Stimulated activated CD4-positive, alpha-beta T cell treated with anti-CD3 and anti-CD28 coated beads, Interleukin-4, amount 100 ng/mL, for 1 hour (primary cell): ENCODE measurements at places on chromosomes 12 and 14.

DNA sequence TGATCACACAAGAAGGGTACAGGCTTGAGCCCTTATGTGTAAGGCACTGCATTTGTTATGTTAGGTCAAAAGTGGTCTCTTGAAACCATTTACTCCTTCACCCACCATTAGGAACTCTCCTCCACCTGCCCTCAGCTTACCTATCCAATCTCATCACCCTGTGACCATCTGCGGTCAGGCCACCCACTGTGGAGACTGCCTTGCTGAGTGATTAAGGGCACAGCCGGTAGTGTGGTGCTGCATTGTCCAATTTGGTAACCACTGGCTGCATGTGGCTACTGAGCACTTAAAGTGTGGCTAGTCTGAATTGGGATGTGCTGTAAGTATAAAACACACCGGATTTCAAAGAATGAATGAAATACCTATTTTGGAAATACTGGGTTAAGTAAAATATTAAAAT is 177.1 kb upstream of the PARP11 start:
- DNase-seq = no peak

DNA sequence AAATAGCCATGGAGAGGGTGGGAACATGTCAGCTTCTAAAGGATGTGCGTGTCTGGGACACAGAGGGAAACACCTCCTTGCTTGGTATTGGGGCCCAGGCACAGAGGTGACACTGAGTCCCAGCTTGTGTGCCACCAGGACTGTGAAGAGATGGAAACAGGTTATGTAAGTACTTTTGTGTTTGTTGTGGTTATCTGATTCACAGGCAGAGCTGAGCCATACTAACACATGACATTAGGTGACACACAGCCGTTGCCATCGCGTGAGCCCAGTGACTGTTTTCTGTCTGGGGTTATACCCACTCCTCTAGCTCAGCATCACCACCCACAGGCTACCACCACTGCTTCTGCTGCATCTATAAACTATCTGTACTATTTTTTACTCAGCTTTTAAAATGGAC is 12.1 kb upstream of the FLVCR2 start:
- peak; percentile 84 for DNase-seq

DNA sequence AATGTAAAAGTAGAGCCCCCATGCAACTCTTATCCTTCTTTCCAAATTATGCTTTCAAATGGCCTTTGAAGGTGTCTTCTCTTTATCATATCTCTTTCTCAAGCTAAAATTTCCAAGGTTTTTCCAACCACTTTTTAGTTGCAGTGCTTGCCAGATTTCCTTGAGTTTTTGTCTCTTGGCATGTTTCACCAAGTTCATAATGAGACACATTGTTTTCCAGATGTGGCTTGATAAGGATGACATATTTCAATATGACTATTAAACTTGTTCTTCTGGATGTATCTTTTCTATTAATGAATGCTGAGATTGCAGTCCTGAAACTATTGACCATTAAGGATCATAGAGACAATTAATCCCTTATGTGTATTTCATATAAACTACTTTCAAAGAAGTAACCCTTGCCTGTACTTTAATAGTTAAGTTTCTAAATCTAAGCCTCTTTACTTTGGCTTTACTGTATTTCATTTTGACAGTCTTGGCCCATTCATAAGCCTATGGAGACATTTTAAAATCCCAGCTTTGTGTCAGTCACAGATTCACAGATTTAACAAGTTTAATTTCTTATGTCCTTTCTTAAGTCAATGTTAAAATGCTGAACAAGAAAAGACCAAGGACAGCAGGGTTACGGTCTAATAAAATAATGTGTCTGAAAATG is 151.5 kb downstream of the LRFN5 start:
- DNase-seq = no peak

- no peak for DNase-seq
These were observed 14.1 kb downstream of the TNS2 start for GRCh38 chr12:53063708-53064612.

DNA sequence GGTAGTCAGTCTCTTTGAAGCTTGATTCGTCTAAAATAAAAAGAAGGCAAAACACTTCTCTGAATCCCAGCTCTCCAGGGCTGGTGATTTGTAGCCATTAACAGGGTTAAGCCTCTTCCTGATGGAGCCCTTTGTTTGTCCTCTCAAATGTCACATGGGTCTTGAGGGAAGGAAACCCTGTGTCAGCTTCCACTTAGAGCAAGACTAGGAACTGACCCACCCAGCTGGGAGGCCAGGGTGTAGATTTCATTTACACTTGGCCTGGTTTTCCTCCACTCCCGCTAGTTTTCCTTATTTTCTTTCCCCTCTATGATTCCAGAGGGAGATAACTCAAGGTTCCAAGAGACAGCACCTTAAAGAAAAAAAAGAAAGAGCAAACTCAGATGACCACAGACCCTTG is 230.5 kb upstream of the EGLN3 start:
- DNase-seq = no peak

DNA sequence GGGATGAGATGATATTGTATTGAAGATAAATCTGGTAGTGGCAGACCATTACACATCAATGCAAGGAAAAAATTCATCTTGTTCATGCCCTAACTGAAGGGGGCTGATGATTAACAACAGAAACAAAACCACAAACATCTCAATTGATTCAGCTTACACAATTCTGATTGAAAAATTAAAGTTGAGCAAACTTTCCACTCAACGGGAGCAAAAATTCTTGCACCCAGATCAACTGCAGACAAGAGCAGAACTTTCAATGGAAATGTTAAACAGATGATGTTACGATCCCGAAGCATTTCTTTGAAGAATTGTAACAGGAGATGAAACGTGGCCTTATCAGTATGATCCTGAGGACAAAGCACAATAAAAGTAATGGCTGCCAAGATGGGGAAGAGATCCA is 172.4 kb upstream of the SOX5 start:
- DNase-seq = no peak

DNA sequence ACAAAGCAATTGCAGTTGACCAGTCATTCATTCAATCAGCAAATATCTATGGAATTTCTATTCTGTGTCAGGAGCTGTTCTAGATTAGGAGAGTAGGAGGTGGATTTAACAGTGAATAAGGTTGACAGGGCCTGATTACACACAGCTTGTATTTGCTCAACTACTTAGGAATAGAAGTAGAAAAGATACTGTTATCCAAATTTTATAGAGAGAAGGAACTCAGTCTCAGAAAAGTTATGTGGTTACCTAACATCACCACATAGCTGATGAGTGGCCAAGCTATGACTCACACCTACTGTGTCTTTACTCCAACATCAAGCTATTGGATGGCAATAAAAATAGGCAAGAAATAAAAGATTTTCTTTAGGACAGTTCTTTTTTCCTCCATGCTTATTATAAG is 374.8 kb downstream of the RMST start:
- DNase-seq = no peak

DNA sequence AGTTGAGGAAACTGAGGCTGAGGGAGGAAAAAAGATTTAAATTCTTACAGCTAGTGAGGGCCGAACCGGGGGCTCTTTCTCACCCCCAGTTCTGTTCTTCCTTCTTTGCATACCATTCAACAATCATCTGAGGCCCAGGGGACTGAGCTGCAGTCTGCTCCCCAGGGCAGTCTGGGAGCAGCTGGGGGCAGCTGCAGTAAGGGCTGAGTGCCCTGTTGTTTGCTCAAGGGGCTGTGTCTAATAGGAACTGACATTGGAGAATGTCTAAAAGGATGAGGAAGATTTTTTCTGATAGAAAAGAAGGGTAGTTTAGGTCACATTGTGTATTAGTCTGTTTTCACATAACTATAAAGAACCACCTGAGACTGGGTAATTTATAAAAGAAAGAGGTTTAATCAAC is 42.2 kb downstream of the SLC17A8 start:
- no peak for DNase-seq

DNA sequence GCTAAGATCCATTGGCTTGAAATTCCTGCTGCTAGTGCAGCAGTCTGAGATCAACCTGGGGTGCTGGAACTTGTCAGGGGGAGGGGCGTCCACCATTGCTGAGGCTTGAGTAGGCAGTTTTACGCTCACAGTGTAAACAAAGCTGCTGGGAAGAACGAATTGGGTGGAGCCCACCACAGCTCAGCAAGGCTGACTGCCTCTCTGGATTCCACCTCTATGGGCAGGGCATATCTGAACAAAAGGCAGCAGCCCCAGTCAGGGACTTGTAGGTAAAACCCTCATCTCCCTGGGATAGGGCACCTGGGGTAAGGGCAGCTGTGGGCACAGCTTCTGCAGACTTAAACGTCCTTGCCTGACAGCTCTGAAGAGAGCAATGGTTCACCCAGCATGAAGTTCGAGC is 191.7 kb downstream of the ALG10B start:
- no peak for DNase-seq

DNA sequence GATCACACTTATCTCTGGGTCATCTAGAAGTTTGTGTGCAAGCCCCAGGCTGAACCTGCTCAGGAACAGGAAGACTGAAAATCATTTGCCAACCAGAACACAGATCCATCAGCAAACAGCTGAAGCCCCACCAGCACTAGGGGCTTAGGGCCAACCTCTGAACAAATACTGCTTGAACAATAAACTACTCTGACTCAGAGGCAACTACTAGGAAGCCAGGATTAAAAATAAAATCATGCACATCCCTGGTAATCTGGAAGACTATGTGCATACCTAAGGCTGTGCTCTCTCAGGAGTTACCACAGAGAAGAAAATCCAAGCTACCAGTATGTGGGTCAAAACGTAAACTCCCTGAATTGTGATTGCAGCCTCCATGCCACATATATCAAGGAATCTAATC is 15.9 kb downstream of the GALNT8 start:
- DNase-seq = no peak

GRCh38 chr14:24837280-24838046 is 203.5 kb upstream of the GZMB start:
- DNase-seq = no peak

DNA sequence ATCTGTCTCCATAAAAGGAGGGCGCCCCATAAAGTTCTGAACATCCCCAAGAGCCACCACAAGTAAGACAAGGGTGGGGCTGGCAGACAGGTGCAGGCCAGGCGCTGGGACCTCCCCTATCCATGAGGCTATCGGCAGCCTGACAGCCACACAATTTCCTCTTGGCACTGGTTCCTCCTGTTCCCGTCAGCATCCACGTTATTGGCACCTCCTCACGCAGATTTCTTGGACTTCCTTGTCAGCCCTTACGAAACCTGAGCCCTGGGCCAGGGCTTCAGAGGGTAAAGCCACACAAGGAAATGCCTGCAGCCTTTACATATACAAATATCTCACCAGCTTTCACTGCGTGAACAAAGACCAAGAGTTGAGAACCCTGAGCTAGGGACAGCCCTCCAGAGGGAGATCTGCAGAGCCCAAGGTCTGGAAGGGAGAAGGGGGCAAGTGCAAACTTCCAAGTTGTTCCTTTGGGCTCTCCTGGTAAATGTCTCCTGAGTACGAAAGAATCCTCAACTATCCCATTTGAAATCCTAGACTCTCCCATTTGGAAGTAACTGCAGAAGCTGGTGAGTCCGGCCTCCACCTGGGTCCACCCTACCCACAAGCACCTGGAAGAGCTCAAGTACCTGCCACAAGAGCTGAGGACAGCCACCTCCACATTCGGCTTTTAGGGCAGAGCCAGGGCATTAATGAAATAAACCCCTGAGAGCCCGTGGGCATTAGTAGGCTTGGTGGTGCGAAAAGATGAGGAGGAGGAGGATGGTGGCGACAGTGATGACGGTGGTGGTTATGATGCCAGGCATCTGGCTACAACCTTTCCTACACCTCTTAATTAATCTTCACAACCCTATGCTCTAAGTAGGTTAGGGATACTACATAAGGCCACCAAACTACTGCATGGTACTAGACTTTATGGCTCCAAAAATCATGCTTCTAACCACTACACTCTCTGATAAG is 5.5 kb upstream of the TC2N start:
- DNase-seq = no peak

- no peak for DNase-seq
These were observed 5.5 kb downstream of the NOPCHAP1 start for GRCh38 chr12:104991565-104992128.

- no peak for DNase-seq
These were observed 15.7 kb downstream of the FAR2 start for GRCh38 chr12:29164477-29165393.

DNA sequence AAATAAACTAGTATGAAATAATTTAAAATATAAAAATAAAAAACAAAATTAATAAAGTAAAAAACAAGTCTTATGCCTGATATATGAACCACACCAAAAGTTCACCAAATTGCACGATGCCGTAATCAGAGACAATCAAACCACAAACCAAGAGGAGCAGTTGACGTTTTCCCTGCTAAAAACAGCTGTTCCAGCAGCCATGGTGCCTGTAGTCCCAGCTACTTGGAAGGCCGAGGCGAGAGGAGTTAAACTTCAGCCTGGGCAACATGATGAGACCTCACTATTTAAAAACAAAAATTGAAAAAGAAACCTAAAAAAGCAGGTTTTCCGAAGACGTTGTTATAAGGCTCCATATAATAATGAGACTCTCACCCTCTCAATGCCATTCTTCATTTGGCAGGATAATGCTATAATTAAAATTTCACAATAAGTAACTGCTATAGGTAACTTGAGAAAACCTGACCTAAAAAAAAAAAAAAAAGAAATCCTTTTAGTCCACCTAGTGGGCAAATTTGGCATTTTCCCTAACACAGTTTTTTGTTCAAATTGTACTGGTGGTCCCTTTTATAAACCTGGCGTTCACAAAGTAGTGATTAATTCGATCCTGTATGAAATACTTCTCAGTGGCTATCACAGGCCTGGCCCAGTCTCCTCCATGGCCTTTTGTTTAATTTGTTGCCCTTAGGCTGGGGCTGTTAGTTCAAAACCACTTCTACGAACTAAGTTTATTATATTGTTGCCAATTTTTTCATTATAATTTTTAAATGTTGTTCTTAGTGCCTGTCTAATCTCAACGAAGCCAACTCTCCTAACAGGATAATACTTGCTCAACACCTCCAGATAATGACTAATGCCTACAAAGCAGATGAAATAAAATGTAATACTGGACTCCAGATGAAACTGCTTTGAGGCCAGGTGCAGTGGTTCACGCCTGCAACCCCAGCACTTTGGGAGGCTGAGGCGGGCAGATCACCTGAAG is 62.1 kb downstream of the TNFAIP2 start:
- DNase-seq = no peak

DNA sequence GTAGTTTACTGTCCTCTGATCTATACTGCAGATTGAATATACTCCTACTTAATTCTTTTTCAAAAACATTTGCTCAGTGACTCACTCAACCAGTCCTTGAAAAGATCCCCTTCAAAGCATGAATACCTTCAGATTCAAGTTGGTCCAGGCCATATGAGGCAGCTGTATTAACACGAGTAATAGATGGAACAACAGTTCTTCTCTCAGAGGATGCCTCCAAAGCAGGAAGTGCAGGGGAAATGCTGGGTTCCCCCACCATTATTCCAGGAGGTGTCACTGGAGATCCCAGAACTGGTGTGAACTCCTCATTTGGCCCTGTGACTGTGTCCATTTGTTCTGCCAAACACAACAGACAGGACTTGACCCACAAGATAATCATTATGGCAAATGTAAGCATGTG is 20.6 kb downstream of the ARMH4 start:
- DNase-seq = no peak

GRCh38 chr14:104145826-104146601 is 7.6 kb downstream of the KIF26A start:
- DNase-seq = peak; percentile 0
